Tibial nerve (tissue), 4 donors: ENCODE measurements at places on chromosomes 1 and 21. TPM values are rescaled to one million over a fixed set of nuclear protein-coding genes. Genes with fewer than 3 reads are reported as not detected.

DNA sequence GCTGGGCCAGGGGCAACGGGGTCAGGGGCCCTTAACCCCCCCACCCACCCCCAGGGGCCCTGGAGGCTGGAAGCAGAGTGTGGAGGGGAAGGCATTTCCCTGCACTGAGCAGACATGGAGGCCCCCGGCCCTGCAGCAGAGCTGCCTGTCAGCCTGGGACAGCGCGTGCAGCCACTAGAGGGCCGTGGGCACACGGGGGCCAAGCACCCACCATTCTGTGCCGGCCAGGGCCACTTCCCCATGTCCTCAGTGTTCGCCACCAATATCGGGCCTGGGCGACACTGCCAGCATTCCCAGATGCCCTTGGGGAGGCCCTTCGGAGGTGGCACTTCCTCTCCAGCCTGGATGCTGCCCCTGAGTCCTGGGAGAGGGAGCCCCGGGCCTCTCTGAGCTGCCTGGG lies 23.2 kb upstream of the ARHGEF16 start:
- DNase-seq = no peak

DNA sequence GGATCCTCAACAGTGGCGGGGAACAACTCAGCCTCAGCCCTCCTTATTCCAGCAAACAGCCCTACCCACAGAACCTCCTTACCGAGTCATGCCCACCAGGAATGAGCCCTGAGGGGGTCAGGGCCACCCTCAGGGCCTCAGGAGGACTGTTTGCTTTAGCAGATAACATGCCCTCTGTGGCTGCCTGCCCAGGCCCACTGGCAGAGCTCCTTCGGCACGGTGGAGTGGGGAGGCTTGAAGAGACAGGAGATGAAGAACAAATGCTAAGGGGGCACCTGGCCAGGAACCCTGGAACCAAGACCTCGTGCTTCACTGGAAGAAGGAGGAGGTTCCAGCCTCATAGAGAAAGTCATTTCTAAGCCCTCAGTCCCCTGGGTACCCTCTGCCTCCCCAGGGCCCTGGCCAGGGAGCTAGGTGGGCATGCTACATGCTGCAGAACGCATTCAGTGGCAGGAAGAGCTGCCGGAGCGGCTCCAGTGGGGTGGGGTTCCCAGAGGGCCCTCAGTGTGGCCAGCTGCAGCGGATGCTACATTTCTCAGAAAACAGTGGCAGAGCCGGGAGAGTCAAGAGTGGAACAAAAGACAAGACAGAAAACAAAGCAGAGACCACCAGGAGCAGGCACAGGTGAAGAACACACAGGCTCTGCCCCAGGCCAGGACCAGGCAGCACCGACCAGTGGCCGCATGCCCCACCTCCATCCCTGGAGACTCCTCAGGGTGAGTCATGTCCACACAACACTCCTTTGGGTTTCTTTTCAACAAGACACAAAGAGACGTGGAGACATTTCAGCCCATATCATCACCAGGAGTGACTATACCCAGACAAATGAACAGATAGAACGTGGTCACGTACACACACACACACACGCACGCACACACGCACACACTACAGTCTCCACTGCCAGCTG lies 39.8 kb downstream of the RIMS3 start:
- DNase-seq = no peak

DNA sequence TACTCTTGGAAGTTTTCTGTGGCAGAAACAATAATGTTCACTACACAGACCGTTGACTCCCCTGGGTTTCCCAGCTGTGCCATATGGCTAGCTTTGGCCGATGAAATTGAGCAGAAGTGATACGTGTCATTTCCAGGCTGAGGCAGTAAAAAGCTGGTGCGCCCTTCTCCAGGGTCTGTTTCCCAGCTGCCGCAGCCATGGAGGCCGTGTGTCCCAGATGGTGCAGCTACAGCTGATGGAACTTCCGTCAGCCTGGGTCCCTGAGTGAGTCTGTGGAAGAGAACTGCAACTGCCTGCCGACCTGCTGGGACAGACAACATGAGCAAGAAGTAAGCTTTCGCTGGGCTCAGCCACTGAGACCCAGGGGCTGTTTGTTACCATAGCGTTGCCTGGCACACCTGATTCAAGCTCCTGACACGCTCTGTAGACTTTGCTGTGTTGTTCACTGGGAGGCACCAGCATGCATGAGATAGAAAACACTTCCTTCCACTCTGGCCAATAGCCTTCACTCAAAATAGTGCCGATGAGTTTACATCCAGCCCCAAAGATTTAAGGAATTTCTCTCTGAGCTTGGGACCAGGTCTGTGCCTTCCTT lies 116.3 kb upstream of the SLC25A33 start:
- no peak for DNase-seq

DNA sequence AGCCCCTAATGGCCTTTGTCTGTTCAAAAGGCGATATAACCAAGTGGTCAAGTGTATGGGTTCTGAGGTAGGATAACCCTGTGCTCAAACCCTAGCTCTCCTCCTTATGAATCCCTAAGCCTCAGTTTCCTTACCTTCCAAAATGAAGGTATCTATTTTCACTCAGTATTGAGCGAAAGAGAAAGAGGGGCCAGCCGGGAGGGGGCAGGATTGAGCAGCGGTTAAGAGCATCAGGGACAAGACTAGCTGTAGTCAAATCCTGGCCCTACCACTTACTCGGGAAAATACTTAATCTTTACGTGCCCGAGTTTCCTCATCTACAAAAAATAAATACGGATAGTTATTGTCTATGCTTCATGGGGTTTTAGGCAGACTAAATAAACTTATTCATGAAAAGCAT lies 25.7 kb downstream of the LY9 start:
- DNase-seq = no peak

VWA1 gene
- total RNA-seq = 261 TPM

- no peak for DNase-seq
Observed at GRCh38 chr1:241460098-241460873, 59.3 kb downstream of the FH start.
